ENCODE measurements at places on chromosomes 5 and 9.

DNA sequence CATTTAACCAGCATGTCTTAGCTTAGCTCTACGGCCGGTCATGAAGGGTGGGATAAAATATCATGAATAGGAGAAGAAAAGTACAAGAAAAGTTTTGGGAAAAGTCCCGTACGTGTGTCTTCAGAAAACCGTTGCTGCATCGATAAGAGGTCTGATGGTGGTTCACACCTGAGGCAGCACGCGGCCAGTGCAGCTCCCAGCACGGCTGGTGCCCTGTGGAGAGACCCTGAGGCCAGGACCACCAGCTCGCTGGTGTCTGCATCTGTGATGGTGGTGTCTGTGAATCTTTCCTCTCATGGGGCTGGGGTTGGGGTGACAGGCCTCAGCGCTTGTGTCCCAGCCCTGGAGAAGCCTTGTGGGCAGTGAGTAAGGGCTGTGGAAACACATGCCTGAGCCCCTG is 148.9 kb upstream of the IRX4 start:
- DNase-seq = no peak

DNA sequence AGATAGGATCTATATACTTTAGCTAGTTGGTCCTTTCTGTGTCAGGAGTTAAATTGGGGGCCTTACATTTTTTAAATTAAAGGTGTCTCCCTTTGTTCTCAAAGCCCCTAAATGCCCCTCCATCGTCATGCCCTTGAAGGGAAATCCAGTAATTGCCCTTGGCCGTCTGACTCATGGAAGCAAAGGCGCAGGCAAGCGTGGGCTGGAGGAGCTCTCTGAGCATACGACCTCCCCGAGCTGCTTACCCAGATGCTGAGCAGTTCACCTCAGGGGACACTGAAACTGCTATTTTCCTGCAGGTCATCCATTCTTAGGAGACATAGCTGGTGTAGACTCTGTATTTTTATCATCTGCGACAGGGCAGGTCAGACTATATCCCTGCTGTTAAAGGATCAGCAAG is 23.0 kb downstream of the PCSK1 start:
- DNase-seq = no peak

DNA sequence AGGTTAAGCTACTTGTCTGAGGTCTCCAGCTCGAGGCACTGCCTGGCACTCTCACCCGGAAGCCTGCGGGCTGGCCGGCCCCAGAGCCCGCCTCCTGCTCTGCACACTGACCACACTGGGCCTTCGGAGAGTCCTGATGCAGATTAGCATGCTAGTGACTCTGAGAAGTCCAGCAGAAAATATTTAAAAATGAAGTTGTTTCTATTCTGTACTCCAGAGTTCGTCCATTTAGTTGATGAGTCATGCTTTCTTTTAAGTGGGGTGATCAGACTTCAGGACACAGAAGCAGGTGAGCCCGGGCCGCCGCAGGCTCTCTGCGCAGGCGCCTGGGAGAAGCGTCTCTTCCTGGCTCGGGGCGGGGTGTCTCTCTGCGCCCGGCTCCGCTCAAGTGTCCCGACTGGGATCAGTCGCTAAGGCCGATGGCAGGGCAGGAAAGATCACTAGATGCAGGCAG is 32.5 kb downstream of the FAM240B start:
- DNase-seq = no peak

GRCh38 chr9:108478431-108479332 is 377.1 kb downstream of the ACTL7B start:
- no peak for DNase-seq

DNA sequence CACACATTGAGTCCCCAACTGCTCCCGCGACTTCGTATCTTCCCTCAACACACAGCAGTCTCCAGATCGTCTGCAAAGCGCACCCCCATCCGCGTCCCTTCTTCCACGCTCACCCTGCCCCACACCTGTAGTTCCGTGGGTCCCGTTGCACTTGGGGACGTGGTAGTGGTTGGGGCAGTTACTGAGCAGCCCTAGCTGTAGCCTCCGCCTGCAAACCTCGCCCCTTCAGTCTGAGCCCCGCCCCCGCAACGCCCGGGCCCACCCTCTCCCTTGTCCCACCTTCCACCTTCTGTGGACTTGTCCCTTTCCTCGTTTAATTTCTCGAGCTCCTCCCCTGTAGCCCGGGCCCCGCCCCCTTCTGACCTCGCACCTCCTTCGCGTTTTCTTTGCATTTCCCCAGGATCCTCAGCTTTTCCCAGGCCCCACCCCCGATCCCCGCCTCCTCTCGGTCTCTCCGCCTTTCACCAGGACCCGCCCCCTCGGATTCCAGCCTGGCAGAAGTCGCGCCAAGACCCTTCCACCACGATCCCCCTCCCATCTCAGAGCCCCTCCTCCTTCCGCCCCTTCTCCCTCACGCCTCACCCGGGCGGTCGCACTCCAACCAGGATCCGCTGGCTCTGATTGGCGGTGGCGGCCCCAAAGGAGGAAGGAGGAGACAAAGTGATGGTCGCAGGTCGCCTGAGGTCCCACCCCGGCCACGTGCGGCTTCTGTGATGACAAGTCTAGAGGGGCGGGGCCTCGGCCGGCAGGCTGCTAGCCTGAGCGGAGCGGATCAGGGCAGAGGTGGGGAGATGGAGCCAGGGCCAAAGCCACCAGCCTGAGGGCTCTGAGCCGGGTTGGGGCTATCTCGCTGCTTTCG is at the start of gene ATOSB:
Gene ATOSB, minus strand, starts transcription at position 183 of the 859 bp plus-strand sequence. CDS start 7,588 bp downstream, outside the sequence.
- peak; percentile 89 for DNase-seq

- DNase-seq = no peak
Observed at GRCh38 chr5:89081360-89081759, 198.4 kb upstream of the MEF2C start.

DNA sequence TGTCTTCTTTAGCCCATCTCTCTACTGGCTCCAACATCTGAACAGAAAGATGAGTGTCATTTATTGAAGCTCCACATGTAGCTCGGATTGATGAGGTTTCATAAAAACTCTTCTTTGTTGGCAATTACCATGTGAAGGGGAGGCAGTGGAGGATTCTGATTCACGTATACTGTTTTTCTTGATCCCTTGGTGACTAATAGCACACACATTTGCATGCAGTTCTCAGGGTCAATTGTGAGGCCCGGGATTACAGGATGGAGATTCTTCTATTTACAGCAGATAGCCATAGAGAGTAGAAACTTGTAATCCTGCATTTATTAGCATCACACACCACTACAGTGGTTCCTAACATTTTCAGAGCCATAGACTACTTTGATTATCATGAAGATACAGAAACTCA is 133.2 kb upstream of the MARCHF11 start:
- no peak for DNase-seq

DNA sequence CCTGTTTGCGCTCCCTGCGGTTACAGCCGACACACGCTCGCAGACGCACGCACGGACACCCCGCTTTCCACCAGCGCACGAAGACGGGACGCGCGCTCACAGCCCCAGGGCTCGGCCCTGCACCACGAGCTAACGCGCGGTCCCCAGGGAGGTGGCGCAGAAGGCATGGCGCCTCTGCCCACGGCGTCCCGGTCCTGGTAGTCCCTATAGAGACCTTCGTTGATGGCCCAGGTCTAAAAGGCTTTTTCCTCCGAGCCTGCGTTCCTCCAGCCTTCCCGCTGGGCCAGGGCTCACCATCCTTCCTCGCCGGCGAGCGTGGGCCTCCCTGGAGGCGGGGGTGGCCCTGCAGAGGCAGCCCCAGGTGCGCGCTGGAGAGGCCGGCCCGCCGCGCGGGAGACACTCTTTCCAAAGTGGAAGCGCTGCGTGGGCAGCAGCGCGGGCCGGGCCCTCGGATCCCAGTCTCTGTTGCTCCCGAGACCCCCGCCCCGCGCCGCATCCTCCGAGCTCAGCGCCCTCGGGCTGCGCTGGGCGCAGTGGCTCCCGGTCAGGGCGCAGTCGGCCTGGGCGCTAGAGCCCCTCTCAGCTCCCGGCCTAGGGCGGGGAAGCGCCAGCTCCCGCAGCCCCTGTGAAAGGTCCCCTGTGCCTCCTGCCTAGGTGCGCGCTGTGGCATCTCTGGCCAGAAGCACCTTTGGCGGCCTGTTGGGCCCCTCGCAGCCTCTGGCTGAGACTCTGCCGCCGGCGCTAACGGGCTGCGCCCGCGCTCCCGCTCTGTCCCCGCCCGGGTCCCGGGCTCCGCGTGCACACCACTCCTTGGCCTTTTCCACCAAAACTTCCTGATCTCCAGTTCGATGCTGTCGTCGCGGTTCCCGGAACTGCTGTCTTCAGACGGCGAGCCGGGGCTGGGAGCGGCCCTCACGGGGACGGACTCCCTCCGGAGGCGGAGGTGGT is 31.9 kb upstream of the FANCC start:
- no peak for DNase-seq

DNA sequence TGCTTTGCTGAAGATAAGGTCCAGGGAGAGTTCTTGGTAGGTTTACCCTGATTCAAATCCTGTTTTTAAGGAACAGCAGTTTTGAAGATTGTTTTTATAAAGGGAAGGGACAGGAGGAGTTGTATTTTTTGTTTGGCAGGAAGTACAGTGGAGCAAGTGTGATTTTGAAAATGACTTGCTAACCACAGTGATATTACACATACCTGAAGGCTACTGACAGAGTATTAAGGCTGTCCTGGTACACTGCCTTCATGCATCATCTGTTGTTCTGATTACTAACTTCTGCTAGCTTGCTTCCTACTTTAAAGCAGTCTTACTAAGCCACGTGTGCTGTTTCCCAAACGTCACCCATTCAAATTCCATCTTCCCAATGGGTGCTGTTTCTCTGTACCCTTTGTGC is 559.5 kb upstream of the SGCD start:
- DNase-seq = no peak

- DNase-seq = peak; percentile 67
Observed at GRCh38 chr5:14156650-14157492, 13.7 kb downstream of the TRIO start.

GRCh38 chr9:75138260-75139040 is 50.1 kb downstream of the OSTF1 start:
- no peak for DNase-seq

- DNase-seq = peak; percentile 91
Observed at GRCh38 chr9:114098021-114098935, 814 bp downstream of the KIF12 start.

DNA sequence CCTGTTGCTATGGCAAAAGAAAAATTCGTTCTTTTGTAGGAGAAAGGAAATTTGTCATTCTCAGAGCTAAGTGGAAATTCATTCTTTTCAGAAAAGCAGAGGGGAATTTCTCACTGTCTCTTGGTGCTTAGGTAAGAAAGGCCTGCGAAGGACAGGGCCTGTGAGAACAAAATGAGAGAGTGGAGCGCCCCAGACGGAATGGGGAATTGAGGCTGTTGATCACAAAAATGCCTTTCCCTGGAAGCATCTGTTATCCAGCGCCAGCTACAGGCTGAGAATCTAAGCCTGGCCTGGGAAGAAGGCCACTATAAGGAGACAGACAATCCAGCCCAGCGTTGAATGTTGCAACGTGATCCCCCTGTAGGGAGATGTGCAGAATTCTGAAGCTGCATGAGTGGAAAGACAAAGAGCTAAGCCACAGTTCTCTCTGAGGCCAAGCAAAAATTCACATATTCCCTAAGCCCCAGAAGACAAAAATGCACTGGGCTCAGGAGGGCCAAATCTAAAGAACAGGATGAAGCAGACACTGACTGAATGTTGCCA is 44.8 kb upstream of the CLK4 start:
- DNase-seq = no peak

- no peak for DNase-seq
Observed at GRCh38 chr5:113493446-113493845, 5.2 kb upstream of the MCC start.

DNA sequence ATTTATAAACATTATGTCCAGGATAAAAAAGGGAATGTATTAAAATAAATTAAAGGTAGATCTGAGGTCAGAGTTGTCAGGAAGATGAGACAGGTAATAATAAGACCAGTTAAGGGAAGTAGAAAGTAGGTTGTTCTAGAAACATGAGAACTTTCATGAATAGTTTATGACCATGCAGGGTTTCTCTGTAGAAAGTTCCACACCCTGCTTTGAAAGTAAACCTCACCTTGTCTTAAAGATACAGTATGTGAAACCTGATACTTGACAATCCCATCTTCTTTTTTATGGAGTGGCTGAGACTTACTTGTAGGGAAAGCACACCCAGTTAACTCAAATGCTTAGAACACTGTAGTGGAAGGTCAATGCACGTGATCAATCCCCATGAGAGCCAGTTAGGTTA is 260.6 kb upstream of the ZNF462 start:
- no peak for DNase-seq

DNA sequence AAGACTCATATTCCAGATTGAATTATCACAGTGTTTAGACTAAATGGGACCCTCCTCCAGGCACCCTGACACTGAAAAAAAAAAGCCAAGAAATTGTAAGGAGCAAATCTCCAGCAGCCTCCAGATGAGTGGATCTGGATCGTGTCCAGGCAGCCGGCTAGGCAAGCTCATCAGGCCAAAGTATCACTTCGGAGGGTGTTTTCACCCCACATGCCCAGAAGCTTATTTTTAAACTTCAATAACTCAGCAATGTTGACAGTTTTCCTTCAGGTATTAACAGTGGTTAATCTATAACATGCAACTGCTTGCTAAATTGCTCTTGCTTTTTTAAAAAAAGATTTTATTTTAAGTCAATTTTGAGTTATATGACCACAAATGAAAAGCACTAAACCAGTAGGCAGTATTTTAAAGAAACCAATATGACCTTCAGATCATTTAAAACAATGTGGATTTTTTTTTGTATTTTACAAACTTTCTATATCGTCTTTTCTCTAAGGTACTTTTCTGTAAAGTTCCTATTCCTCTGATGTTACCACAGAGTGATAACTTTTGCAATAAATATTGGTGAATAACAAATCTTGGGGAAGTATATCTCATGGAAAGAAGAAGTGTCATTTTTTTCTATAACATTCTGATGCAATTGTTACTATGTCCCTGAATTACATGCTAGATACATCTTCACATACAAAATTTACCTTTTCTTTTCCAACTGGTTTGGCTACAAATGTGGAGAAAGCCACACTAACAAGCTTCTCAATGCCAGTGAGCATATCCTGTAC is 30.7 kb downstream of the ACOT12 start:
- no peak for DNase-seq

GRCh38 chr5:180785121-180785781 is 17.4 kb downstream of the MGAT1 start:
- no peak for DNase-seq

DNA sequence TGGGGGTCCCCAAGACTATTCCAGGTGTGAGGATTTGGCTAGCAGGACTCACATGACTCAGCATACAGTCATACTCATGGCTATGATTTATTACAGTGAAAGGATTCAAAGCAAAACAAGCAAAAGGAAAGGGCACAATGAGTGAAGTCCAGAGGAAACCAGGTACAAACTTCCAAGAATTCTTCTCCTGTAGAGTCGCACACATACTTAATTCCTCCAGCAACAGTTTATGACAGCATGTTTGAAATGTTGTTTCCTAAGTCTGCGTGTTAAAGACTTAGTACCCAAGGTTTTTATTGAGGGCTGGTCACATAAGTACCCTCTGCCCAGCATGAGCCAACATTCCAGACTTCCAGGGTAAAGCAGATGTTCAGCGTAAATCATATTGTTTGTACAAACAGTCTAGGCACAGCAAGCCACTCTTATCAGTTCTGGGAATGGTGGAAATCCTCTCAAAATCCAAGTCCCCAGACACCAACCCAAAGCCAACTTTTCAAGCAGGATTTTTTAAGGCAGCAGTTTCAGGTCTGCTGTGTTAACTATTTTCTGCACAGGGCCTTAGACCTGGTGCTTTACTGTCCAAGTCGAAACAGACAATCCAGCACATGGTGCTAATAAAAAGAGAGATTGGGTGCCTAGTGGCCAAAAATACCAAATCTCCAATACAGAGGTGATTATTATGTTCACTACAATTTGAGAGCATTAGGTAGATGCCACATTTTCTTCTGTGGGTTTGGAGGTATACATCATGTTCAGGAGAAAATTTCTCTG is 18.6 kb upstream of the RICTOR start:
- no peak for DNase-seq

GRCh38 chr5:2157372-2157771 is 274.6 kb upstream of the IRX4 start:
- no peak for DNase-seq
